ENCODE measurements at places on chromosomes 7 and 10.

DNA sequence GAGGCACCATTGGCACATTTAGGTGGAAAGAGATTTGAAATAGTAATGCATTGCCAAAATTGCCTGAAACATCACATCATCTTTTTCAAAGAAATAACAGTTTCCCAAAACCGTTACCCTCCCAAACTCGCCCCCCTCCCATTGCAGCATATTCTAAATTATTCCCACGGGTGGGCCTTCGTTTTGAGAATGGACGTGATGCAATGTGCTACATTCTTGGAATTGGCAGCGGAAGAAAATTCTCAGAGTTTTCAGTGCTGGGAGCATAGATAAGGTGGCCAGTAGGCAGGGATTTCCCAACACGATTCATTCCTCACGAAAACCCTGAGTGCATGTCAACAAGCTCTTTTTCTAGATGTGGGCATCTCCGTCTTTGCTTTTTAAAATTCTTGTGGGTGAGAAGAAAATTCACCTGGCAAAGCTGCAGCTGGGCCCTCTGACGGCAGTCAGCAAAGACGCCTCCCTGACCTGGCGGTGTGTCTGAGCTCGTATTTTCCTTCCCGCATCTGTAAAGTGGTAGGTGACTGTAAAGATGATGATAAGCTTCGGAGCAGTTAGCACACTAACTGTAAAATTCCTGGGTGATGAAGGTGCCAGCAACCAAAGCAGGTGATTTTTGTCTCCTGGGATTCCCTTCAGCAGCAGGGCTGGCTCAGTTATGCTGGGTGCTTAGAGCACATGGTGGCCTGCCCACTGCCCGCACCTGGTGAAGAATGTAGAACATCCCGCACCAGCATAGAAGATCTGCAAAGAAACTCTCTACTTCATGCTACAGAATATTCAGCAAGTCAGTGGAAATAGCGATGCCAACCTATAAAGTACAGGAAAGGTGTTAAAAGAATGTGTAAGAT is 141.9 kb upstream of the KLF6 start:
- DNase-seq: no peak

DNA sequence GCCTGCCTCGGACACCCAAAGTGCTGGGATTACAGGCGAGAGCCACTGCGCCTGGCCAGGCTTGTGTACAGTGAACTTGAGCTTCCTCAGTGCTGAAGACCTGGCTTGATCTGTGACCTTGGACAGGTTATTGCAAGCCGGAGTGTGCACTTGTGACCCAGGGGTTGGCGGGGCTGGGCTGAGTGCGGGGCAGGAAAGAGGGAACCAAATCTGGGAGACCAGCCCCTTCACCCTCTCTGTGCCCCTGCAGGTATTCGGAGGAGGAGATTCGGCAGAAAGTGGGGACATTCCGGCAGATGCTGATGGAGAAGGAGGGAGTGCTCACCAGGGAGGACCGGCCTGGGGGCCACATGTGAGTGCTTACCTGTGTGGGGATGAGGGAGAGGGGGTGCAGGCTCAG is 46.2 kb downstream of the SRRM3 start:
- DNase-seq: no peak

DNA sequence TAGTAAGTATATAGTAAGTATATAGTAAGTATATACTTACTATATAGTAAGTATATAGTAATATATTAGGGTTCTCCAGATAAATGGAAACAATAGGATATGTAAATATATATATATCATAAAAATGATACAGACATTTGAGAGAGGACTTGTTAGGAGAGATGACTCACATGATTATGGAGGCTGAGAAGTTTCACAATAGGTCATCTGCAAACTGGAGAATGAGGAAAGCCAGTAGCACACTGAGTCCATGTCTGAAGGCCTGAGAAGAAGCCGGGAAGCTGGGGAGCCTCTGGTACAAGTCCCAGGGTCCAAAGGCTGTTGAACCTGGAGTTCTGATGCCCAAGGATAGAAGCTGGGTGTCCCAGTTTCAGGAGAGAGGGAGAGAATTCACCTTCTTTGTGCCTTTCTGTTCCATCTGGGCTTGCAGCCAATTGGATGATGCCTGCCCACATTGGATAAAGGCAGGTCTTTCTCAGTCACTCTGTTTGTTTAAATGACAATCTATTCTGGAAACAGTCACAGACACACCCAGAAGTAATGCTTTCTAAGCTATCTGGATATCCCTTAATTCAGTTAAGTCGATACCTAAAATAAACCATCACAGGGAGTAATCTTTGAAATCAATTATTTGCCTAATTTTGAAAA is 205.5 kb upstream of the CDC14C start:
- peak; percentile 8 for DNase-seq

DNA sequence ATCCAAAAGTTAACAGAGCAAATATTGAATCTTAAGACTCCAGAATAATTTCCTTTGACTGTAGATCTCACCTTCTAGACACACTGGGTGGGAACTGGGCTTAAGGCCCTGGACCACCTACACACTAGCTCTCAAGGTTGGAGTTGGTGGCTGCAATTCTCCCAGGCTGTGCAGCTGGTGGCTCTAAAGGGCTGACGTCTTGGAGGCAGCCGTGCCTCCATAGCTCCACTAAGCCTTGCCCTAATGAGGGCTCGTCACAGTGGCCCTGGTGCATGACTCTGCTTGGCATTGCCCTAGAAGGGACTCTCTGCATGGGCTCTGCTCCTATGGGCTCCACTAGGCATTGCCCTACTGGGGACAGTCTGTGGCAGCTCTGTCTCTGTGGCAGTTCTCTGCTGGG is 1005.2 kb downstream of the CCSER2 start:
- no peak for DNase-seq

DNA sequence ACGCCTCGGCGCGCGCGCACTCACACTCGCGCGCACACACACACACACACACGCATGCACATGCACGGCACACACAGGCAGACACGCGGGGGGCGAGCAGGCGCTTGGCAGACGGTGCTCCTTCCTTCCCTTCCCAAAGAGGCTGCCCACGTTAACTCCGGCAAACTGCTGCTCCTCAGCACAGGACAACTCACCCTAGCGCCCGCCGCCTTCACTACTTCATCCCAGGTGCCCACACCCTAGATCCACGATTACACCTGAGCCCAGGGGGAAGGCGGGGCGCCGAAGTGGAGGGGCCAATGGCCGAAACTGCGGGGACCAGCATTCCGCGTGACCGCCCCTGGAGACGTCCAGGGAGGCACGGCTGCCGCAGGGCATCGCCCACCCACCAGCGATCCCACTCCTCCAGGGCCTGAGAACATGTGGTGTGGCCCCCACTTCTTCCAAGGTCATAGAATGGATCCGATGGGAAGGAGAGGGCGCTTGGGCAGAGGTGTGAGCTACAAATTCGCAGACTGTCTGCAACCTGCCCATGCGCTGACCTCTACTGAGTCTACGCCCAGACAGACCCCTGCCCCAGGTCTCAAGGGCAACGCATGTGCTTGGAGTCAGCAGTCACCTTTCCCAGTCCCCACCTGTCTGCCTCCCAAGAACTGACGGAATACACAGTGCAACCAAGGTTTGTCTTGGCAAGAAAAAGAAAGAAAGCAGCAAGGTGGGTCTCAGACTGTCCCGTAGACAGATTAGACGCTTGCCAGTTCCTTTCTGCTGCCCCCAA is 74.6 kb downstream of the CALN1 start:
- DNase-seq: no peak

GRCh38 chr7:17333221-17333620 is 34.8 kb downstream of the AHR start:
- no peak for DNase-seq

DNA sequence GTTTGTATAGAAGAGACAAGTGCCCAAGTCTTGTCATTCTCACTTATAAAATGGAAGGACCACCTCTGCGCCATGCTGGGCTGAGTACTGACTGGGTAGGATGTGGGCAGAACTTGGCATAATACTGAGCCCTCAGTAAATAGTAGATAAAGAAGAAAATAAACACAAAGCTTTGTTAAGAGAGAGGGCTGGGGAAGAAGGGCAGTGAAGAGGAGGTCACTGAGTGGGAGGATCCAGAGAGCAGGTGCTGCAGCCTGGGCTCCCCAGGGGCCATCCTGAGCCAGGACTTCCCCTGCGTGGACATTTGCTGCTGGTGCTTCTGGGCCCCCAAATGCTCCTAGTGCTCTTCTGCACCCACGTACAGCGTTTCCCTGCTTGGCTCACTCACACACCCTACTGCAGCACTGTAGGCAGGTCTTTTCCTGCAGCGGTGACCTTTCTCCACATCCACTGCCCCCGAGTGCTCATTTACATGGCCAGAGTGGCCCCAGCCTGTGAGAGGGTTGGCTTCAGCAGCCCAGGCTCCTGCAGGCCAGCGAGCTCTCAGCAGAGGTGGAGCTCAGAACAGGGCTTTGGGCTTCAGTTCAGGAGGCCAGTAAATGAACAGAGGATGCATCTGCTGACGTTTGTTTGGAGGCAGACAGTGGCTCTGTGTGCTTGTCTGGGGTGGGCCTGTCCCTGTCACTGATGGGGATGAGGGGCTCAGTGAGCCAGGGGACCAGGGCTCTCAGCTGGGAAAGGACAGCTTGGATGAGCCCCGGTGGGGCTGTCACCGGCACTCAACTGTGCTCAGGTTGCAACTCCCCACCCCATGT is 164.6 kb downstream of the ADARB2 start:
- no peak for DNase-seq

DNA sequence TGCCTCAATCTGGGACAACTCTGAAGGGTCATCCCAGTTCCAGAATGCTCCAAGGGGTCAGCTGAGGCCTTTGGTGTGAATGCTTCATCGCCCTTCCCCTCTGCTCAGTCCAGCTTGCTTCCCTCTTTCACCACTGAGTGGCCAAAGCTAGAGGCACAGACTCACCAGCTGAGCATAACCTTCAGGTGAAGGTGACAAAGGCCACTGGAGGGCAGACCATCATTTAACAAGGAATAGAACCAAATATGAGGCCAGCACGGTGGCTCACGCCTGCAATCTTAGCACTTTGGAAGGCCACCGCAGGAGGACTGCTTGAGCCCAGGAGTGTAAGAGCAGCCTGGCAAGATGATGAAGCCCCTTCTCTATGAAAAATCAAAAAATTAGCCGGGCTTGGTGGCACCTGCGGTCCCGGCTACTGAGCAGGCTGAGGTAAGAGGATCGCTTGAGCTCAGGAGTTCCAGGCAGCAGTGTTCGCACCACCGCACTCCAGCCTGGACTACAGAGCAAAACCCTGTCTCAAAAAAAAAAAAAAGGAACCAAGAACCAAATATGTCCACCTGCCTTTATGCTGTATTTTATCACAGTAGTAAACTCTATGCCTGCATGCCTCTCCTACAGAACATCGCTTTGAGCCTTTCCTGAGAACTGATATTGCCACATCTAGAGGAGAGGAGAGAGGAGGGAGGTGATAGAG is 13.4 kb downstream of the PRKAG2 start:
- no peak for DNase-seq

DNA sequence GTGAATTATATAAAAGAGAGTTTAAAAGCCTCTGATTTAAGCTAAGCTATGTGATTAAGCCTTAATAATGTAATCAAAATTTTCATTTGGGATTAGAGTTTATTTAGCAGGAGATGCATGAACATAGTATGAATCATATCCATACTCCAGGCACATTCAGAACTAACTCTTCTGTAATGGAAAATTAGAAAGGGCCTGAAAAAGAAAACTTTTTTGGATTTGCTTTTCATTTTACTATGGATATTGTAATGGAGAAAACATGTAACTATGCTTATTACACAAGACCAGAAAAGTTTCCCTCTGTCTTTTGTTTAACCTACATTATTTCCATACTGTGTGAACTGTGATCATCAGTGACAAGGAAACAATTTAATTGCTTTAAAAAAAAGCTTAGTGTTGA is 22.0 kb downstream of the TES start:
- no peak for DNase-seq

- no peak for DNase-seq
These were observed 27.1 kb downstream of the ATXN7L1 start for GRCh38 chr7:105849122-105849855.

GRCh38 chr10:131700506-131700905 is 200.3 kb upstream of the PPP2R2D start:
- no peak for DNase-seq

- peak; percentile 89 for DNase-seq
These were observed 165.8 kb upstream of the PRSS1 start for GRCh38 chr7:142583446-142583845.

DNA sequence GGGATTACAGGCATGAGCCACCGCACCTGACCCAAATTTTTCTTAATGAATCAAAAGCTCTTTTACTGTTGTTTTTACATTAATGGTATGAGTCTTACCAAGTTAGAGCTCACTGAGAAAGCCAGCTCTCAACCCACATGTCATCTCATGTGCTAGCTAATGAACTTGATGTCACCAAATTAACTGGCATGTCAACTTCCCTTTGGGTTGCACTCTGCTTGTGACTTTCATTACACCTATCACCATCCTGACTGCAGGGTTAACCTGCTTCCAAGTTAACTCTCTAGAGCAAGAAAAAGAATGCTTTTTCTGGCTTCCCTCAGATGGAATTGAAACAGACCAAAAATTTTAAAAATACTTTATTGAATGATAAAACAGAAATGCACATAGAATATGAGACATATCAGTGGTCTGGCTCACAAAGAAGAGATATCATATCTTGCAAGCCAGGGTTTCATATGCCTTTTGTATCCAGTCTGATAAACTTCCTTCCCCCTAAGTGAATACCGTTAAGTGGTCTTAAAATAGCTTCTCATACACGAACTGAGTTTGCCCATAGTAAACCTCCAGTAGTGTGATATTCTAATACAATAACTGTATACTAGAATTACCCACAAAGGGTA is 42.9 kb upstream of the TRIM24 start:
- no peak for DNase-seq

- no peak for DNase-seq
These were observed 11.8 kb downstream of the UBN2 start for GRCh38 chr7:139242741-139243281.

- peak; percentile 70 for DNase-seq
These were observed 25.3 kb upstream of the ANKRD2 start for GRCh38 chr10:97547271-97547600.

GRCh38 chr7:123201901-123202300 is 2.1 kb upstream of the SLC13A1 start:
- DNase-seq: no peak

- DNase-seq: no peak
These were observed 68.0 kb downstream of the GRID1 start for GRCh38 chr10:86298501-86299001.

DNA sequence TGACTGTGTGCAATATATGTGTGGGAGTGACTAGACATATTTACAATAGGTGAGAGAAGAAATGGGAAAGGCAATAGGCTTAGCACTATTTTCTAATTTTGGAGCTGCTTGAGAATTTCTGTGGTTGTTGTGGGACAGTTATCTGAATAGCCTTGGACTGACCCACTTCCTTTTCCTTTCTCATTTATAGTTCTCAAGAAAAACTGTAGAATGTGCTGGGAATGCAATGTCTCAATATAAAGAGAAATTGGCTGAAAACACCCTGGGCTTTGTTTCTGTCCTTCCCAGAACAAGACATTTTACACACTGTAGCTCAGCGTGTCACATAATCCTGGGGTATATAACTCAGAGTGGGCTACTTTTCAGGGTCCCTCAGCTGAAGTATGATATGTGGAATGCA is 153.0 kb upstream of the RHOBTB1 start:
- no peak for DNase-seq

DNA sequence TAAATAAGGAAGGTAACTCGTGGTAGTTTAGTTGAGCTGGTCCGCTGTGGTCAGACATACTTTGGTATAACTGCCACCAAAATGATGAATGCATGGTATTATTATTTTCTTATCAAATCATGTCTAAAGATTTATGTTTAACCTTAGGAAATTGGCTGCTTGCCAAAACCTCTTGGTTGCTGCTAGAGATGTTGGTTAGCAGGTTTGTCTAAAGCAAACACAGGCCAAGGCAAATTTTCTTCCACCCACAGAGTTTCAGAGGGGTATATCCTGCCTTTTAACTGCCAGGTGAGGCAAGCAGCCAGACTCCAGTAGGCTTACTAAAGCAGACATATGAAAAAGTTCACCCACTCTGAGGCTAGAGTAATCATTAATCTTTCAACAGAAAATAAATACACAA is 101.4 kb downstream of the SEMA3E start:
- no peak for DNase-seq
